SJCRH30 (cell line): ENCODE measurements at places on chromosomes 1 and 21. TPM values are rescaled to one million over a fixed set of nuclear protein-coding genes. Genes with fewer than 3 reads are reported as not detected.

GRCh38 chr1:233432916-233433315, 105.4 kb downstream of the MAP3K21 start:
- no peak for DNase-seq

DNA sequence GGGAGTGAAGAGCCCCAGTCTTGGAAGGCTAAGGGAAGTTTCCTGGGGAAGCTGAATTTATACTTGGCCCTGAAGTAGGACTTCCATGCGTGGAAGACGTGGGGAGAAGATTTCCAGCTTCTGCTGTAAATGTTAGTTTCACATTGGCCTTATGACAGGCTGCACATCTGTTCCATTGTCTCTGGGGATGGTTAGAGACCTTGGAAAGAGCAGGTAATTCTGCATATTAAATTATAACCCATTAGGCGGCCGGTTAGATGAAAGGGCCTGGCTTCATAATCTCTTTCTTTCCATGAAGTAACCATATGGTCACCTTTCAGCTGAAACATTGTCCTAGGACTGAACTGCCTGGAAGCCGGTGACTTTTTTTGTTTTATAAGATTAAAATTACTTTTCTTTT, 37.5 kb downstream of the DPT start:
- DNase-seq, result no peak

DNA sequence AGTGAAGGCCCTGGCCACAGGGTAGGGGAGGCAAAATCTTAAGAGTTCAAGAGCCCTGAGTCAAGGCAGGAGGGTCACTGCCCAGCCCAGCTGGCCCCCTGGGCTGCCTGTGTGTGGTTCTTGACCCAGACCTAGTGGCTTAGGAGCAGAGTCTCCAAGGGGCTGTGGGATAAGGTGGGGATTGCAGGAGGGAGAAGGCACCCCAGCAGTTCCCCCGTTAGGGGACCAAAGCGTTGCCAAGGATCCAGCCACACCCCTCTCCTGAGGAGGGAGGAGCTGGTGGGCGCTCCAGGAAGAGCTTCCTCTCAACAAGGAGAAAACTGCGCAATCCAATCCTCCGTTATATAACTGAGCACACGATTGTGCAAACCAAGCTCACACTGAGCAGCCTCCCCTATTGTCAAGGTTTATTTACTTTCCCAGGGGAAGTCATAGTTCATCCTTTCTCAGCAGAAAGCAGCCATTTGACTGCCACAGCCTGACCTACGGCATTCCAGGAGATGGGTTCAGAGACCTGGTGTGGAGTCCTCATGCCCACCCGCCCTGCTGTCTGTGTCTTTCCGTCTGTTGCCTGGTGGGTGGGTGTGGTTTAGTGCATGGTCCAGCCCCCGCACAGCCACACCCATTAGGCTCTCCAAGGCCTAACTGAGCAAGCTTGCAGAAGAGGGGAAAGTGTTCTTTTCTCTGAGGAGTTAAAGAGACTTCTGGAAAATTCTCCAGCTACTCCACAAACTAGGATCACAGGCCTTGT, 3.5 kb downstream of the EPHX1 start:
- no peak for DNase-seq

DNA sequence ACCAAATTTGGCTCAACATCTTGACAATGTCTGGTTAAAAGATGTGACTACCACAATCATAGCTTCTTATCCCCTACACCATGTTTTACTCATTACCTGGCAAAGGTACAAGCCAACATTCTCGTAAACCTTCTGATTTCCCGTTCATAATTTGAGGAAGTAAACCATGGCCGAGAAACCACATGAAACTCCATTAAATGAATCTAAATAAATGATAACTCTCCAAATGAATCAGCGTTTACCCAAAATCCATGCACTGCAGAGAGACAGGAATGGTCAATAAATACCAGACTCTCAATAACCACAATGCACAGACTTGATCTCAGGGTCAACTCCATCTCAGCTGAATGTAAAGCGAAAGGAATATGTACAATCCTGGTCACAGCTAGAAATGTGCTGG, 125.2 kb downstream of the TYW3 start:
- DNase-seq, result no peak

DNA sequence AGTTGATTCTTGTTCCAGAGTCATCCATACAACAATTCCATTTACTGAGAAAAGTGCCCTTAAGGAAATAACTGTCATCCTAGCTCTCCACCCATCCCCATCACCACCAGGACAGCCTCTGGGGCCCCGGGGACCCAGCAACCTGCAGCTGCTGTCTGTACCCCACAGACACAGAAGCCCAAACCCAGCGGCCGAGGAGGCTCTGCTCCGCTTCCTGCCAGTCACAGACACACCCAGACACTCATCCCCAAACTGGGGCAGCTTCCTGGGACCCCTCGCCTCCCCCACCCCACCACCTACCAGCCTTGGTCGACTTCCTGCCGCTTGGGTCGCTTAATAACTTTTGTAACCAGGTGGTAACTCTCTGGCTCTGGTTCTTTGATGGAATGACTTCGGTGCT, 121.6 kb upstream of the SLC25A33 start:
- DNase-seq, result no peak

DNA sequence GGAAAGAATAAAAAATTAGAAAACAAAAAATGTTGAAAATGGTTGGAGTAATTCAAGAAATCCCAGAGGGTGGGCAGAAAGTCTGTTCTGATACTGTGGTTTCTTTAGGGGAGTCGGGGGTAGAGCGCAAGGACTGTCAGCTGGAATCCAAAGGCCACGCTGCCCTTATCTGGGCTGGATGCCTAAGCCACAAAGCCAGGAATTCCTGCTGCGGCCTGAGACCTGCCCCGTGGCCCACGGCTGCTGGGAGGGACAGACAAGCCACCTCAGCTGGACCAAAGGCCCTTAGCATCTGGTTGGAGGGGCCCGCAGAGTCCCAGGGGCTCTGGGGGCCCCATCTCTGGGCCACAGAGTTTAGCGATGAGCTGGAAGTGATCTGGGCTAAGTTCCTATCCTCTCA, 60.2 kb downstream of the DMRTB1 start:
- peak; percentile 17 for DNase-seq

DNA sequence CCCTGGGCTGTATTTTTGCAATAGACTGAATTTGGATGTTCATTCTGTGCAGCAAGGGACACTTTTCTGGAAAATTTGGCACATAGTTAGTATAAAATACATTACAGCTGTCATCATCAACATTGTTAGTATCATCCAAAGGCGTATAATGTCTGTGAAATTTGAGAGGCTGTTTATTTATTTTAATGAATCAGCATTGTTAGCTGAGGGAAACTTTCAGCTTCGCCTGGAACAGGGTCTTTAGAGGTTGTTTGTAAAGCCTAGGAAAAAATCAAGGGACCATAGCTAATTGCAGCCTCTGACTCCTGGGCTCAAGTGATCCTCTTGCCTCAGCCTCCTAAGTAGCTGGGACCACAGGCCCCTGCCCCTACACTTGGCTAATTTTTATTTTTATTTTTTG, 106.8 kb upstream of the USP24 start:
- DNase-seq, result peak; percentile 11

DNA sequence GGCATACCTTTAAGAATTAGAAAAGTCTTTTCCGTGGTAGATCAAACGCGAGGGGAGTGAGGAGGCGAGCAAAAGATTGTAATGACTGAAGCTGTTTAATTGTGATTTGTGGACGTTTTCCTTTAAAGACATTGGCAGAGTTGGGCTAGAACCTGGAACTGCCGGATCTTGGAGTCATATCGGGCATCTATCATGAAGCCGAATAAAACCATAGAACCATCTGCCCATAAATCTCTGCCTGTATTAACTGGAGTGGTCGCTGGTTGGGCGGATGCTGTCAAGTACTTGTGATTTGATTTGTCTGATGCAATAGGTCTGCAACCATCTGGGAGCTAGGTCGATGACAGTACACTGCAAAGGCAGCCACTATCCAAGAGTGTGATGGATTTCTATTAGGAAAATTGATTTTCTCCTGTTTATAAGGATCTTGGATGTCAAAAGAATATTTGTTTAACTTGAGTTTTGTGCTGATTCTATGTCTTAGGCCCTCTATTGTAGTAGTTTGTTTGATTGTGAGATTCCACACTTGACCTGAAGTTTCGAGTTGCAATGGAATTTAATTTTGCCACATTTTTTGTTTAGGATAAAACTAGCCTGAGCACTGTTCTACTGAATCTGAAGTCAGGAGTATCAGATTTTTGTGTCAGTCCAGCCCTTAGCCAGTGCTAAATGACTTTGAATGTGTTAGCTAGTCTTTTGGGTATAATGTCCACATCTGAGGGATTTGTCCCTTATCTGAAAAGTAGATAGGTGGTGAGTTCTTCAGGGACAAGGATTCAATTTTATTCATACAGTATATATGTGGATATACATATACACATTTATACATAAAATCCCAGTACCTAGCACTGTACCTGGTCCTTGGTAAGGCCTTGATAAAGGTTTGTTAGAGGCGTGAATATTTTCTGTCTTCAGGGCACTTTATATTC, 1.2 kb downstream of the SARS1 start:
- peak; percentile 51 for DNase-seq

DNA sequence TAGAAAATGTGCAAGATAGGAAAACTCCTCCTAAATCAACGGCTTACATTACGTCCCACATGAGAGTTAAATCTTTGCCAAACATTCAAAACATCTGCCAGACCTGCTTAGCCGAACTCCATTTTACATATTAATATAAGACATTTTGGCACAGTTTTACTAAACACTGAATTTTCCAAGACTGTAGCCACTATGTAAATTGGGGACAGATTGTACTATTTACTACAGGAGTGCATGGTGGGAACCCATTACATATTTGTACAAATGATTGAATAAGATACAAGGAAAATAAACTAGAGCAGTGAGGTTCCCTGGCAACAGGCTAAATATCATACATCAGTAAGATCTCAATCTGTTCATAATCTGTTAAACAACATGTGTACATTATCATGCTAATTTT, 1234.4 kb downstream of the KCNT2 start:
- DNase-seq, result no peak

GRCh38 chr1:162292422-162292849, 84.2 kb downstream of the SPATA46 start:
- no peak for DNase-seq

GRCh38 chr1:37509181-37509580, 5.4 kb downstream of the MEAF6 start:
- DNase-seq, result no peak

- DNase-seq, result no peak
Observed at GRCh38 chr1:79825551-79825950, 819.0 kb upstream of the ADGRL4 start.

DNA sequence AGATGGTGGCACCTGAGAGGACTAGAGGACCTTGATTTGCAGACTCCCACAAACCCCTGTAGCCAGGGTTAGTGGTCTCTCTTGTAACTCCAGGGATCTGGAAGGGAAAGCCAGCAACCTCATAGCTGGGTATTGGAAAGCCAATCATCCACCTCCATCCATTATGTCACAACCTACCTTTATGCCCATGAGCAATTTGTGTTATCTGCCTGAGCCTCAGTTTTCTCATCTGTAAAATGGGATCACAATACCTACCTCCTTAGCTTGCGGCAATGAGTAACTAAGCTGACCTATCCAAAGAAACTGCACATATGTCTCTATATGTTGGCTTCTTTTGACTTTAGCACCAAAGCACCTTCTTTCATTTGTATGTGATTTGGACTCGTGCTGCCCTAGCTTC, 14.5 kb downstream of the DLGAP3 start:
- no peak for DNase-seq

DNA sequence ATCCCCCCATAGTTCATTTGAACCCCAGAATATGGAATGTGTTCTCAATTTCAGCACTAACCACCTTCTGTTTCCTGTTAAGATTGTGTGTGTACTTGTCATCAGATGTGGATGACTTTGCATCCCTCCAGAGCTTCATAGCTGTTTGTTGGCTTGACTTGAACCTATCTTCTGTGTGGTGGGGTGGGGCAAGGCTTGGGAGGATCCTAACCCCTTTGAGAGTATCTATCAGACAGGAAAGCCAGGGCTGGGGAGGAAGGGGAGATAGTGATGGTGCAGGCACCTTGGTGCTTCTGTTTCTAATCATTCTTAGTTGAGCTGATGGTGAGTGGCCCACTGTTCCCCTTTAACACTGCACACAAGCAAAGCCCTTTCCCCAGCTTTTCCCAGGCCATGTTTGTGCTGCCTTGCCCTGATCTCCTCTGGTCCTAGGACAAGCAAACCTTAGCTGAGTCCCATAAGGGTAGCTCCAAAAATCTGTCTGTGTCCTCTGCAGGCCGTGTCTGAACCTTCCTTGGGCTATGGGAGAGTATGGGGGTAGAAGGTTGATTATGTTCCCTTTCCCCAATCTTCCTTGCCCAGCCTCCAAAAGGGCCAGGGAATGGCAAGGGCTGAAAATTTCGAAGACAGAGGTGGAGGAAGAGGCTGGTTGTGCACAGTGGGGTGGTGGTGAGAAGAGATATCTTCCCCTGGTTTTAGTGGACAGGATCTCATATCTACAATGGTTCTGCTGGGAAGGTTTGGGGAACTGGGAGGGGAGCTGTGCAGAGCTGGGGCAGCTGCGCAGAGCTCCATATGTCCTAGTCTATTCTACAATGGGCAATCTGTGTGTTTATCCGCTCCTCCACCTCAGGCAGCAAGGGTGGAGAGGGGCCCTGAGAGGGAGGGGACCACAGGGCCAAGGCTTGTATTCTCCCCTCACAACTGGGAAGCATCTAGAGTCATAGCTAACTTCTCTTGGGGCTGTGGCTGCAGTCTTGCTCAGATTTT, 1.4 kb downstream of the NHLH1 start:
- no peak for DNase-seq

GRCh38 chr1:246569248-246570238, 3.3 kb downstream of the CNST start:
- DNase-seq, result no peak

DNA sequence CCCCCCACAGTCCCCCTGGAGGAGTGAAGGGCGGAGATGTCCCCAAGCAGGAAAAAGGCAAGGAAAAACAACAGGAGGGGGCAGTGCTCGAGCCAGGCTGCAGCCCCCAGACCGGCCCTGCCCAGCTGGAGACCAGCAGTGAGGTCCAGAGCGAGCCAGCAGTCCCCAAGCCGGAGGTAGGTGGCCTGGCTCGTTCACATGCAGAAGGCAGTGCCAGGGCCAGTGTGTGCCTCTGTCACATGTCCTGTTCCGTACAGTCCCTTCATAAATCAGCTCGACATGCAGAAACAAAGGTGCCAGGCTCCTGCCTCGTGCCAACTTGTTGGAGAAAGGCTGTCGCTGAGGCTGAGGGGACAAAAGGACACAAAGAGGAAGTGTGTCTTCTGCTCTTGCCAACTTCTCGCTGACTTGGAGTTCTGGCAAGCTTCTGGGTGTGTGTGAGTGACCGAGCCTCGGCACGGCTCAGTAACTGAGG, 24.1 kb upstream of the MPZL1 start:
- no peak for DNase-seq

Gene SETD4
- 15.9 TPM in 2 replicates for total RNA-seq

Gene PLEKHG5
- 3.7 and 5.3 TPM in 2 replicates for total RNA-seq

Gene OR2T29
- not detected in 2 replicates for total RNA-seq

Gene CCDC185
- total RNA-seq, result not detected in 2 replicates

Gene RGS21
- total RNA-seq, result 0.08 TPM in 1 of 2 replicates, not detected in the other

Gene PGBD5
- total RNA-seq, result 20.2 and 21.6 TPM in 2 replicates

Gene USP48
- 51.4 and 60.9 TPM in 2 replicates for total RNA-seq

Gene EPHB2
- 29.8 and 32.4 TPM in 2 replicates for total RNA-seq

Gene OTUD7B
- 13.1 and 13.3 TPM in 2 replicates for total RNA-seq
